ENCODE measurements at places on chromosomes 3 and 15. TPM values are rescaled to one million over a fixed set of nuclear protein-coding genes. Genes with fewer than 3 reads are reported as not detected.

GRCh38 chr15:95401587-95401986 lies 928.9 kb upstream of the NR2F2 start:
- H3K27ac ChIP-seq, result no peak overlapping the region
- H3K4me1 ChIP-seq, result no peaks in the 10 kb centered on the region
- H3K36me3 ChIP-seq, result no peaks in the 10 kb centered on the region
- H3K27me3 ChIP-seq, result no peaks in the 10 kb centered on the region
- no peak for DNase-seq
- H3K4me3 ChIP-seq, result no peak overlapping the region

- H3K27ac ChIP-seq, result no peak overlapping the region
- no peak for DNase-seq
- H3K4me3 ChIP-seq, result no peak overlapping the region
- no peaks in the 10 kb centered on the region for H3K36me3 ChIP-seq
- no peaks in the 10 kb centered on the region for H3K27me3 ChIP-seq
These were observed 93.6 kb downstream of the OXSM start for GRCh38 chr3:25883492-25883891.

- DNase-seq, result no peak
- no peaks in the 10 kb centered on the region for H3K27me3 ChIP-seq
- no peaks in the 10 kb centered on the region for H3K36me3 ChIP-seq
These were observed 75.1 kb downstream of the SLC12A8 start for GRCh38 chr3:125137358-125138033.

GRCh38 chr3:45878124-45878523 lies 8.2 kb upstream of the CCR9 start:
- H3K4me3 ChIP-seq, result no peak overlapping the region
- no peaks in the 10 kb centered on the region for H3K36me3 ChIP-seq
- no peak overlapping the region for H3K27ac ChIP-seq
- peaks cover 17% of the 10 kb centered on the region for H3K4me1 ChIP-seq
- no peaks in the 10 kb centered on the region for H3K27me3 ChIP-seq
- DNase-seq, result no peak

- no peaks in the 10 kb centered on the region for H3K27me3 ChIP-seq
- no peak overlapping the region for H3K27ac ChIP-seq
- H3K4me3 ChIP-seq, result no peak overlapping the region
- no peak for DNase-seq
- no peaks in the 10 kb centered on the region for H3K4me1 ChIP-seq
- H3K36me3 ChIP-seq, result no peaks in the 10 kb centered on the region
These were observed 22.8 kb downstream of the GAP43 start for GRCh38 chr3:115646027-115646690.

DNA sequence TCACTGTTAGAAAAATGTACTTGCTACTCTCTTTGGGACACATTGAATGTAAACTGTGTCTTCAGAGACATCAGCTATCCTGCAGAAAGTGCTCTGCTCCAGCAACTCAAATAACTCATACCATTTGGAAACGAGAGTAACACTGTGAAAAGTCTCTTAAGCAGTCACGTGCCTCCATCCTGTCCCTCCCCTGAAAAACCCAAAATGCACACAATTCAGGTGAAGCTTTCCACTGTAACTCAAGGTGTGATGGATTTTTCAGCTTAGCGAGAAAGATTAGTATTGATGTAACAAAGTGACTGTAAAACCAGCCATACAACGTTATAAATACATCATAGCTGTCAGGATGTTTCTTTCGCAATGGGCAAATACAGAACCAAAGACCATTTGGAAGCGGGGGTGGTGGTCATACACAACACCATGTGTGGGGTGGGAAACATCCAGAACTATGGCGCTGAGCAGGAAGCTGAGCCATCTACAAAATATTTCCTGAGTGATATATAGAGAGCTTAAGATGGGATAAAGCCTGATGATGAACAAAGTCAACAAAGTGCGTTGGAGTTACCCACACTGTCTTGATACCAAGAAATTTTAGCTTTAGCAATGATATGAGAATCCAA lies 332.3 kb downstream of the FOXP1 start:
- H3K36me3 ChIP-seq, result no peaks in the 10 kb centered on the region
- no peak overlapping the region for H3K4me3 ChIP-seq
- H3K4me1 ChIP-seq, result no peaks in the 10 kb centered on the region
- H3K27me3 ChIP-seq, result no peaks in the 10 kb centered on the region
- no peak for DNase-seq
- no peak overlapping the region for H3K27ac ChIP-seq

GRCh38 chr3:122936986-122937385 lies 90.6 kb downstream of the SEMA5B start:
- H3K27me3 ChIP-seq, result no peaks in the 10 kb centered on the region
- no peak for DNase-seq

DNA sequence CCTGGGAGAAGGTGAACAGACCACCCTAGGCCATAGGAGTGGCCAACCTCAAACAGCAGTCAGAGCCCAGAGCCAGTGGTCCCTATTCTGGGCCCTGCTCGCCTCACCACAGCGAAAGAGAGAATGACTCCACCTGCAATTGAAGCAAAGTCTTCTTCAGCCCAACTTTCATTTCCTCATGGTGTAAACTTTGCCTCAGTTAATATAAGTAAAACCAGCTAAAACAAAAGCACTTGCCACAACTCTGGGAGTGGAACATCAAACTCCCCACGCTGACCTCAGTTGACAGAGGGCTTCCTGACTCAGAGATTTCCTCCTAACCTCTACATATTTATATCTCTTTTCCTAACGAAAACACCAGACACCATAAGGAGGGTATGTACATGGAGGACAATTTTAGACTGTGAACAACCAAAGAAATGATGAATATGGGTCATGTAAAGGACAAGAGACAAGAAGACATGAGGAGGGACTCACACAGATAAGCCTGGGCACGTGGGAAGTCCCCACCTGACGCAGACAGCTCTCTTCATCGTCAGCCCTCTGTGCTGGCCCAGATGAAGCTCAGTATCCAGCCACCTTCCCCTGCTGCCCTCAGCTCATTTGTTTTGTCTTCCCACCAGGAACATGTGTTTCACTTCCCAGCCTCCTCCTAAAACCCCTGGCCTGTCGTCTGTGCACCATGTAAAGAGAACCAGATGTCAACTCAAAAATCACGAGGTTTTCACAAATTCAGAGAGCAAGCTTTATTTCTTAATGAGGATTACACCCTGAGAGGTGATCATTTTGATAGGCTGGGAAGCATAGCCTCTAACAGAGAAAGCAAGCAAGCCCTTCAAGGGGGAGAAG lies 140.9 kb downstream of the KCNMB2 start:
- no peaks in the 10 kb centered on the region for H3K36me3 ChIP-seq
- H3K4me3 ChIP-seq, result no peak overlapping the region
- no peak for DNase-seq
- H3K27me3 ChIP-seq, result no peaks in the 10 kb centered on the region

DNA sequence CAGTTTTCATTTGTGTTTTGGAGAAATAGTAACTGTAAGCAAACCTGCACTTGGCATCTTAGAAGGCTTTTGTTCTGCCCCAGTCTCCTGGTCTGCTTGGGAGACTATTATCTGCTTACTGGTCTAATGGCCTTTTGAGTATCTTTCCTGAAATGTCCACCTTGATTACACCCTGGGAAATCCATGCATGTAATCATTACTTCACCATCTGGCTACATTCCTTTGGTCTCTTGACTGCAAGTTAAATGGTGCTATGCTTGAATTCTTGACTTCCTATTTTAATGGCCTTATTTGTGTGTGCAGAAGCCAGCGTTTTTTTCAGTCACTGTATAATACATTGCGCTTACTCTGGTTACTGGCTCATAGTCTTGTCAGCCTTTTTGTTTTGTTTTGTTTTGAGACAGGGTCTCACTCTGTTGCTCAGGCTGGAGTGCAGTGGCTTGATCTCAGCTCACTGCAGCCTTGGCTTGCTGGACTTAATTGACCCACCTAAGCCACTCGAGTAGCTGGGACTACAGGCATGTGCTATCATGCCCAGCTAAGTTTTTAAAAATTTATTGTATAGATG lies 30.0 kb downstream of the CHD2 start:
- no peak for DNase-seq
- H3K27me3 ChIP-seq, result no peaks in the 10 kb centered on the region
- peaks cover 64% of the 10 kb centered on the region for H3K36me3 ChIP-seq
- H3K4me3 ChIP-seq, result no peak overlapping the region
- no peak overlapping the region for H3K27ac ChIP-seq

DNA sequence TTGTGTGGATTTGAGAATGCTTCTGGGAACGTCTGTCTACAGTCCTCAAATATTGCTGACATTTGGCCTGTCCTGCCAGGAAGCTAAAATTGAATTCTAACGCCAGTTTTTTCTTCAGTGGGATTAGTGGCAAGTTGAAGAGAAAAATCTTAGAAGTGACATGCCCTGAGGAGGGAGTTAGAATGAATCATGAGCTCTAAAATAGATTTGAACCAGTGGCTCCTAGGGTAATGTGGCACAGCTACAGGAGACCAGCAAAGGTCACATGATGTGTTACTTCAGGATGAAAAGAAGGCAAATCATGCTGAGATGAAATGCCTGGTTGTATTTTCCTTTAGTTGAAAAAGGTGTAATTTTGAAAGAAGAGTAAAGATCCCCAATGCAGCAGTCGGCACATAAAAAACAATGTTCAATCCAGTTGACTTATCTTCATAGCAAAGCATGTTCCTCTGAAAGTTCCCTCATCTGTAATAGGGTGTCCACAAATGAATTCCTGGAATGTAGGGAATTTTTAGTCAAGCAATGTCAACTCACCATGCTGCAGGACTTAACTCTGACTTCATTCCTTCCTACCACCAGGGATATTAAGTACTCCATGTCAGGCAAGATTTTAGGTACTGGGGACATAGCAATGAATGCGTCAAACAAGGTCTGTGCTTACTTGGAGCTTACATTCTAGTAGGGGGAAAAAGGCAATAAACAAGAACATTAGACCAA lies 171.6 kb downstream of the CADPS start:
- no peak overlapping the region for H3K27ac ChIP-seq
- no peaks in the 10 kb centered on the region for H3K36me3 ChIP-seq
- H3K27me3 ChIP-seq, result peaks cover 2% of the 10 kb centered on the region
- no peak for DNase-seq

GRCh38 chr3:100641471-100642032 lies 32.2 kb downstream of the ADGRG7 start:
- no peak for DNase-seq
- no peaks in the 10 kb centered on the region for H3K27me3 ChIP-seq
- no peaks in the 10 kb centered on the region for H3K36me3 ChIP-seq
- no peak overlapping the region for H3K27ac ChIP-seq

DNA sequence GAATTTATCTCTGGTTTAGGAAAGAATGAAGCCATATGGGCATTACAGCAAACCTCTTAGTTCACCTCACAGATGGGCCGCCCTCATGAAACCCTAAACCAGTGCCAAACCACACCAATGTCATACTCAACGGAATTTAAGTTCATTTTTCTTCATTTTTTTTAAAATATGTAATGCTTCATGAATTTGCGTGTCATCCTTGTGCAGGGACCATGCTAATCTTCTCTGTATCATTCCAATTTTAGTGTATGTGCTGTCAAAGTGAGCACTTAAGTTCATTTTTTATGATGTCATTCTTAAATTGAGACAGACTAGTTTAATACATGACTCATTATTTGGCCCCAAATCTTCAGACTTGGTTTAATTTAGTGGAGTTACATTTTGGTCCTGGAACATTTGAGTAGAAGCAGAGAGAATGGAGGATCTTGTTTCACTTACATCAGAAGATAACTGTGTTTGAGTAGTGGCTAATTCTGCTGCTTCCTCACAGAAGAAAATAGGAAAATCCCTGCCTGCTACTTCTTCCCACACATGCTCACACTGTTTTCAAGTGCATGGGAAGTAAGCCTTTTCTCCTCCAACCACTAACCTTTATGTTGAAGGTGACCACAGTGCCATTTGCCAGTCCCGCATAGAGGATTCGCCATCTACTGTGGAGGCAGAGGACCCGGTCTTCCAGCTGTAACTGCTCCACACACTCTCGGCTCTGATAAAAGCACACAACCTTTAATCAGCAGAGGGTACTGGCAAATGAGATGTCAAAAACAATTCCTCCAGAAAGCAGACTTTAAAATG lies 63.3 kb downstream of the ZNF106 start:
- H3K36me3 ChIP-seq, result peaks cover 94% of the 10 kb centered on the region
- no peaks in the 10 kb centered on the region for H3K4me1 ChIP-seq
- H3K27me3 ChIP-seq, result no peaks in the 10 kb centered on the region
- DNase-seq, result no peak
- no peak overlapping the region for H3K27ac ChIP-seq
- no peak overlapping the region for H3K4me3 ChIP-seq

- H3K4me3 ChIP-seq, result no peak overlapping the region
- no peaks in the 10 kb centered on the region for H3K27me3 ChIP-seq
- H3K36me3 ChIP-seq, result no peaks in the 10 kb centered on the region
- DNase-seq, result no peak
- H3K4me1 ChIP-seq, result no peaks in the 10 kb centered on the region
These were observed 53.9 kb upstream of the GRM7 start for GRCh38 chr3:6806991-6807390.

- H3K27me3 ChIP-seq, result no peaks in the 10 kb centered on the region
- H3K4me1 ChIP-seq, result no peaks in the 10 kb centered on the region
- no peak overlapping the region for H3K27ac ChIP-seq
- no peaks in the 10 kb centered on the region for H3K36me3 ChIP-seq
- H3K4me3 ChIP-seq, result no peak overlapping the region
These were observed 235.5 kb upstream of the IGF1R start for GRCh38 chr15:98412852-98413251.

- no peak for DNase-seq
- H3K4me1 ChIP-seq, result peaks cover 47% of the 10 kb centered on the region
- no peak overlapping the region for H3K27ac ChIP-seq
- H3K4me3 ChIP-seq, result no peak overlapping the region
- no peaks in the 10 kb centered on the region for H3K36me3 ChIP-seq
These were observed 7.2 kb downstream of the KLHL6 start for GRCh38 chr3:183548262-183548769.

DNA sequence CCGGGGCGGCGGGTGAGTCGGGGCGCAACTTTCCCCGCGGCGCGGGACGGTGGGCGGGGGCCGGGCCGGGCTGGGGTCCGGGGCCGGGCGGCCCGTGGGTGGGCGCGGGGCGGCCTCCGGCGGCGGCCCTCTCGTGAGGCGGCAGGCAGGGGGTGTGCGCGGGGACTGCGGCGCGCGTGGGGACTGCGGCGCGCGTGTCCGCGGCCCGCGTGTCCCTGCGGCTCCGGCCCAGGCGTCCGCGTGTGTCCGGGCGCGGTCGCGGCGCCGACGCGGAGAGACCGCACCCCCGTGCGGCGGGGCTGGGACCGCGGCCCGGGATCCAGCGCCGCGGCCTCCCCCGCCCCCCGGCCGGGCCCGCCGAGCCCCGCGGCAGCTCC lies 349 bp downstream of the PLXNA1 start:
- H3K27me3 ChIP-seq, result no peaks in the 10 kb centered on the region
- no peaks in the 10 kb centered on the region for H3K36me3 ChIP-seq
- no peak overlapping the region for H3K4me3 ChIP-seq
- no peak overlapping the region for H3K27ac ChIP-seq
- H3K4me1 ChIP-seq, result peaks cover 8% of the 10 kb centered on the region

- no peaks in the 10 kb centered on the region for H3K27me3 ChIP-seq
- DNase-seq, result no peak
- H3K4me1 ChIP-seq, result peaks cover 52% of the 10 kb centered on the region
- H3K4me3 ChIP-seq, result peak overlapping the region; percentile 92
These were observed 1.2 kb downstream of the TWF2 start for GRCh38 chr3:52237657-52238172.

PCSK6 gene
- not detected for total RNA-seq

SAMMSON gene
- not detected for total RNA-seq

FANCD2OS gene
- total RNA-seq, result not detected

C15orf39 gene
- total RNA-seq, result 124 TPM

SLC12A6 gene
- total RNA-seq, result 111 TPM

MKRN2OS gene
- not detected for total RNA-seq

SERPINI2 gene
- total RNA-seq, result not detected
